ENCODE measurements at places on chromosomes 7 and 10.

DNA sequence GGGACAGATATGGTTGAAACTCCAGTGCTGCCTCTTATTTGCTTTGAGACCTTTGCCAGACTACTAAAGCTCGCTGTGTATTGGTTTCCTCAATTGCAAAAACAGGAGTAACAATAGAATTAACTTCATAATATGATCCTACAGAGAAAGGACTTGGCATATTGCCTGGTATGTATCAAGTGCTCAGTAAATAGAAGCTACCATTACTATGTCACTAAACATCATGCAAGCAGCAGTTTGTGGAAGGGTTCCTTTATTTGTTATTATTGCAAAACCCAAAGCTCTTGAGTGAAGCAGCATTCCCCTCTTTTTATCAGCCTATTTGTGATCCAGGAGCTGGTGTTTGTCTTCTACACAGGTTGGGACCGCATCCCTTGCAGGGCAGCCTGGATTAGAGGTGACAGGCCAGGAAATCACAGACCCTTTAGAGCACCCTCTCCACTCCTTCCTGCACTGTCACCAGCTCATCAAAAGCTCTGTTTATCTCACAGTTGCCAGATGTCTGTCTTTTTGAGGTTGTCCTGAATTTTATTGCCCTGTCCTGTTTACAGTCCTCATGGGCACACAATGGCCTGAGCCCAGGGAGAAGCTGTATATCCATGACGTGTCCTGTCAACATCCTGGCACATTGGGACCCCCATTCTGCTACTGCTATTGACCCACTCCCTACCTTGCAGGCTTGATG lies 121.5 kb downstream of the SNX10 start:
- no peak overlapping the region for H3K27ac ChIP-seq
- no peaks in the 10 kb centered on the region for H3K36me3 ChIP-seq
- H3K27me3 ChIP-seq: no peaks in the 10 kb centered on the region
- no peaks in the 10 kb centered on the region for H3K4me1 ChIP-seq
- DNase-seq: no peak

DNA sequence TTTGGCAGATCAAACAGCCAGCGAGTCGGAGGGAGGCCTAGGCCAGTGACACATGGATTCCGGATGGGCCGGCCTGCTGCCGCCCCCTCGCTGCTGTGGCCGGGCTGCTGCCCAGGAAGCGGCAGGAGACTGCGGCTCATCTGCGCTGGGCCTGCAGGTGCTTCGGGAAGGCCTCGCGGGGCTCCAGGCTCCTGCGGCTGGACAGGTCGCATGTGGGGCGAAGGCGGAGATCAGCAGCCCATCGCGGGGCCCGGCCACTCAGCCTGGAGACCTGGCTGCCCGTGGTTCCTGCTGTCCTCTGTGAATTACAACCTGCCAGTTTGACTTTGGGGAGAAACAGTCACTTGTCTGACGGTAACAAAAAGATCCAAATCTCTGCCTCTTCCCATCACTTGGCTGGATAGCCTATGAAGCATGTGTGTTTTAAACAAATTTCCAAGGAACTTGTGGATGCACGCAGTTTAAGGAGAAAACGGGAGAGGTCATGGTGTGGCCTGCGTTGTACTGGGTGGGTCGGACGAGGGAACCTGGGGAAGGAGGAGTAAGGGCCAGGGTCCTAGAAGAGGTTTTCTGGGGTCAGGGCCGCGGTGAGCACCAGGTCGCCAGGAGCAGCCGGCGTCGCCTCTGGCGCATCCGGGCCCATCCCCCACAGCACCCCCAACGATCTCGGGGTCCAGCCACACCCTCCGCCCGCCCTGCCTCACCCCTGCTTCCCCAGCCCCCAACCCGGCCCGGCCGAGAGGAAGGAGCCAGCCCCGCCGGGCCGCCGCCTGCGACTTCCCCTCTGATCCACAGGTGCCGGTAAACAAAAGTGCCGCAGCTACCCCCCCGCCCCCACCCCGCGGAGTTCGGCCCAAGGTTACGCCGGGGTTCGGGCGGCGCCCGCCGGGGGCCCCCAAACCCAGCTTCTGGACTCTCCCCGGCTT lies 1.6 kb downstream of the SPOCK2 start:
- H3K27me3 ChIP-seq: no peaks in the 10 kb centered on the region
- peaks cover 53% of the 10 kb centered on the region for H3K36me3 ChIP-seq
- peak overlapping the region; percentile 98 for H3K4me3 ChIP-seq
- peak; percentile 58 for DNase-seq
- H3K27ac ChIP-seq: peak overlapping the region; percentile 99
- H3K4me1 ChIP-seq: peaks cover 62% of the 10 kb centered on the region

GRCh38 chr10:12504176-12504575 lies 154.8 kb downstream of the CAMK1D start:
- peaks cover 35% of the 10 kb centered on the region for H3K4me1 ChIP-seq
- no peak overlapping the region for H3K4me3 ChIP-seq
- no peak overlapping the region for H3K27ac ChIP-seq
- H3K36me3 ChIP-seq: no peaks in the 10 kb centered on the region

DNA sequence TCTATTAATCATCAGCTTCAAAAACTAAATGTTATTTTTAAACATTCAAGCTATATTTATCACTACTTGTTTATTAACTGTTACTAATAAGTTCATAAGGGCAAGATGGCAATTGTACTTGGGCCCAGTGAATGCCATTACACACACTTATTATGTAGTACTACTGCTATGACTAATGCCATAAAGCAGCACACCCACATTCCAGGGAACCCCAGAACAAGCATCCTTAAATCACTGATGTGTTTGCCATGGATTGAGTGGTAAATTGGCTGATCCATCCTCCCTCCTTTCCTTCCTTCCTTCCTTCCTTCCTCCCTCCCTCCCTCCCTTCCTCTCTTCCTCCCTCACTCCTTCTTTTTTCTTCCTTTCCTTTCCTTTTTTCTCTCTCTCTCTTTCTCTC lies 37.4 kb upstream of the RSU1 start:
- H3K36me3 ChIP-seq: no peaks in the 10 kb centered on the region
- no peaks in the 10 kb centered on the region for H3K27me3 ChIP-seq
- no peak overlapping the region for H3K27ac ChIP-seq
- no peak for DNase-seq
- H3K4me1 ChIP-seq: no peaks in the 10 kb centered on the region
- H3K4me3 ChIP-seq: no peak overlapping the region

DNA sequence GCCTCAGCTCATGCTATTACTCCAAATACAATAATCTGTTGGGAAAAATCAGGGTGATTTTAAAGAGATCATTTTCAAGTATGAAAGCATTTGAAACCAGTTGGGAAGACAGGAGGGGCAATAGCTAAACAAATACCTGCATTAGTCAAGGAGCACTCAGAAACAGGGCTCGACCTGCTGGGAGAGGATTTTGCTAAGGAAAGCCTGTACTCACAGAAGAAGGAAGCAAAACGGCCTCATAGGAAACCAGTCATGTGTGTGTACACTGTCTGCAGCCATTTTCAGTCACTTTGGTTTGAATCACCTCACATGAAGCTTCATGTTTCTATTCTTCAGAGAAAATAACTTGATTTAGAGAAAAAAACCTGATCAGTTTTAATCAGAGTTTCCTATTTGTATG lies 38.6 kb downstream of the FZD1 start:
- DNase-seq: no peak
- H3K4me1 ChIP-seq: no peaks in the 10 kb centered on the region
- no peaks in the 10 kb centered on the region for H3K27me3 ChIP-seq
- H3K36me3 ChIP-seq: no peaks in the 10 kb centered on the region
